ENCODE measurements at places on chromosomes 5 and 9.

GRCh38 chr5:56729488-56729887 lies 85.9 kb upstream of the MAP3K1 start:
- peaks cover 12% of the 10 kb centered on the region for H3K4me1 ChIP-seq
- no peaks in the 10 kb centered on the region for H3K36me3 ChIP-seq
- no peak overlapping the region for H3K27ac ChIP-seq
- no peak for DNase-seq
- no peak overlapping the region for H3K4me3 ChIP-seq
- no peaks in the 10 kb centered on the region for H3K27me3 ChIP-seq

- no peak overlapping the region for H3K27ac ChIP-seq
- peaks cover 98% of the 10 kb centered on the region for H3K27me3 ChIP-seq
- no peaks in the 10 kb centered on the region for H3K36me3 ChIP-seq
- DNase-seq, result no peak
- H3K4me1 ChIP-seq, result no peaks in the 10 kb centered on the region
Observed at GRCh38 chr5:176734756-176735342, 75.5 kb upstream of the UNC5A start.

DNA sequence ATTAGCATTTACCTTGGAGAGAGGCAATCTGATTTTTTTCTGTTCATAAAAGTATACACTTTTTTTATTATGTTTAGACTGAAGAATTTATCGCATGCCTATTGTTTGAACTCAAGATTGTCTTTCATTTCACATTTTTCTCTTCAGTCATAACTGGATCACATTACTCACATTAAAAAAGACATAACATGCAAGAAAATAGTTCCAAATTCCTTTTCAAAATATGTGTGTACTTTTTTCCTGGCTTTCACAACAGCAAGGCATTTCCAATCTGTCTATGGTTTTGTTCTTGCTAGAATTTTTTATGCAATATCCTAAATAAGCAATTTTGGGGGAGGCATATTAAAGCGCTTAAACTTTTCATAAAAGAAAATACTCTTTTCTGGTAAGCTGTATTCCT lies 21.2 kb downstream of the FTMT start:
- no peaks in the 10 kb centered on the region for H3K4me1 ChIP-seq
- no peak for DNase-seq
- no peaks in the 10 kb centered on the region for H3K27me3 ChIP-seq
- H3K27ac ChIP-seq, result no peak overlapping the region

DNA sequence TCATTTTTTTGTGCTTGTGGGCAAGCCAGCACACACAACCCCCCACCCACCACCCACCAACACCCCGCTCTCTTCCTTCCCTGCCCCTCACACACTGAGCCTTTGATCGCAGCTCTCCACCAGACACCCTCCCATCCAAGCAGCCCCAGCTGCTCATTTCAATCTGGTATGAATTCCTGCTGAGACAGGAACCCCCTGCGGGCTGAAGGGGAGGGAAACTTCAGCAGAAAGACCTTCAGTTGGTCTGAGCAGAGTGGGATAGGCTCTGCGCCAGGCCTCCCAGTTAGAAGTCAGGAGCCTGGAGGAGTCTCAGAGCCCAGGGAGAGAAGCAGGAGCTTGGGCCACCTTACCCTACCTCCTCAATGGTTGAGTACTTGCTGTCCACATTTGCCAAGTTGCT lies 7.2 kb downstream of the PCDHGC5 start:
- no peak overlapping the region for H3K4me3 ChIP-seq
- peaks cover 36% of the 10 kb centered on the region for H3K4me1 ChIP-seq
- no peak for DNase-seq
- no peak overlapping the region for H3K27ac ChIP-seq
- no peaks in the 10 kb centered on the region for H3K27me3 ChIP-seq
- H3K36me3 ChIP-seq, result peaks cover 62% of the 10 kb centered on the region

DNA sequence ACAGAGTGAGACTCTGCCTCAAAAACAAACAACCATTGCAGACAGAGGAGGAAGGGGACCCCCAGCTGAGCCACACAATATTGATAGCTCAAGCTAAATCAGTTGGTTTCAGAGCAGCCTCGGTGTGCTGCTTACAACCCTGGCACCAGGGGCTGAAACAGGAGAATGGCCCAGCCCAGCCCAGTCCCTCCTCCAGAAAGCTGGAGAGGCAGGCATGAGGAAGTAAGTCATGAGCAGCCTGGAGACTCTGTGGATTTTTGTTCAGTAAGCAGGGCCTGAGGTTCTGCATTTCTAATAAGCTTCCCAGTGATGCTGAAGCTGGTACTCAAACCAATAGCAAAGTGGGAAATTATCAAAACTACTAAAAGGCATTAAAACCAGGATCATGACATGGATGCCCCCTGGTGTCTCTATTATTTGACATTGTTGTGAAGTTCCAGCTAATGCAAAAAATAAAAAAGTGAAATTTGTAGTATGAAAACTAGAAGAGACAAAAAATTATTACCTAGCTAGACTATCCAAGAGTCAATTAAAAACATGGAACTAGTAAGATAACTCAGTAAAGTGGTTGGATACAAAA lies 14.2 kb downstream of the PRRT1B start:
- no peaks in the 10 kb centered on the region for H3K36me3 ChIP-seq
- no peak overlapping the region for H3K4me3 ChIP-seq
- DNase-seq, result no peak
- H3K27ac ChIP-seq, result no peak overlapping the region
- peaks cover 24% of the 10 kb centered on the region for H3K27me3 ChIP-seq
- no peaks in the 10 kb centered on the region for H3K4me1 ChIP-seq

DNA sequence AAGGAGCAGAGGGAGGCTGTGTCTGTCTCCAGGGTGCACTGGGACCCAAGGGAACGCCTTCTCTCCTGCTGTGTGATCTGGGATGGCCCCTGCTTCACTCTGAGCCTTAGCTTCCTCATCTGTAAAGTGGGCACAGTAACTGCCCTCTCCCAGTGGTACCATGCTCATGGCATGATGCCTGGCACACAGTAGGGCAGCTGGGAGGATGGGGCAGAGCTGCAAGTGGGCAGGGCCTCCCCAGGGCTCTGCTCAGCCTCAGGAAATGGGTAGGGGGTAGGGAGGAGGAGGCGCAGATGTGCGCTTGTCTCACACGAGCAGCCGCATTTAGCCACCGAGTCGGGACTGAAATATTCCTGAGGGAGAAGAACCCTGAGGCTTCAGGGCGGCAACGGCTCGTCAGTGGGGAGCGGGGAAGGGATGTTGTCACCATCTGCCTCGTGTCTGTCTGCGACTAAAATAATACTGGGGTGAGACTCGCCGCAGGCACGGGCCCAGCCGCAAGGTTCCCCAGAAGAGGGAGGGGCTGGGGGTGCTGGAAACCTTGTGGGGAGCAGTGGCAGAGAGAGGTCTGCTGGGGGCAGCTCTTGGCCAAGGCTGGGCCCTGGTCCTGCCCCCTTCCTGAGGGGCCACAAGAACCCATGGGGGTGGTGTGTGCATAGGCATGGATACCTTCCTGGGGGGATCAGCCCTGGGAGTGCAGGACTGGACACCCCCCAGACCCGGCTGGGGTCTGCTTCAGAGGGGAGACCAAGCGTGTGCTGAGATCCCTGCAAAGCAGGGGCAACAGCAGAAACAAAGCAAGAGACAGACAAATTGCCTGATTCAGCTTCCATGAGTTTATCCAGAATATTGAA lies 55.2 kb upstream of the PSD2 start:
- DNase-seq, result no peak
- H3K27me3 ChIP-seq, result no peaks in the 10 kb centered on the region
- H3K36me3 ChIP-seq, result no peaks in the 10 kb centered on the region
